ENCODE measurements at places on chromosomes 2 and 18. TPM values are rescaled to one million over a fixed set of nuclear protein-coding genes. Genes with fewer than 3 reads are reported as not detected.

GRCh38 chr2:141911485-141912066 lies 219.2 kb downstream of the LRP1B start:
- no peak for ATAC-seq

The MEP1B gene
- total RNA-seq, result not detected

GRCh38 chr2:178296394-178297090 lies 102.2 kb downstream of the OSBPL6 start:
- ATAC-seq, result no peak

- no peak for ATAC-seq
These were observed 120.8 kb upstream of the TMEM18 start for GRCh38 chr2:797993-798392.

The ASAP2 gene
- 24.9 TPM for total RNA-seq

The UPP2 gene
- 0.35 TPM for total RNA-seq

The SRD5A2 gene
- total RNA-seq, result not detected

The TRIM43 gene
- total RNA-seq, result not detected

DNA sequence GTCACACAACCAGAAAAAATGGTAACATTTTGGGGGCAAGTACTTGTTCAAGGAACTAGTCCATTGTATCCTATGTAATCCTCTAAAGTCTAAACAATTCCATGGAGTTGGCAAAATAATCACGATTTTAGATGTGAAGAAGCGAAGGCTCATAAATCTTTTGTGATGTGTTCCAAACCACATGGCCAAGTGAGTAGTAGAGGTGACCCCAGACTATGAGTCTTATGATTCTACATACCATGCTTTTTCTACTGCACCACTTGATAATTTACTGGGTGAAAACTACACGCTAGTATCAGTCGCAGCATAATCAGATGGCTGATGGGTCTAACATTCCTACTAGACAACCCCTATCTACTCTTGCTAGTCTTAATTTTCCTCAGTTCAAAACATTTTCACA lies 371.4 kb downstream of the OSR1 start:
- no peak for ATAC-seq

GRCh38 chr2:158619496-158619895 lies 162.7 kb downstream of the PKP4 start:
- ATAC-seq, result no peak

The SPDYA gene
- total RNA-seq, result 1.6 TPM

GRCh38 chr2:227477291-227477690 lies 5.3 kb downstream of the AGFG1 start:
- no peak for ATAC-seq

The ADAM17 gene
- total RNA-seq, result 17.6 TPM

GRCh38 chr2:217946051-217946450 lies 56.7 kb downstream of the TNS1 start:
- ATAC-seq, result no peak

GRCh38 chr2:222272446-222273015 lies 26.3 kb downstream of the PAX3 start:
- ATAC-seq, result no peak

The PAIP2B gene
- total RNA-seq, result 19.3 TPM

The FAM110C gene
- 4.8 TPM for total RNA-seq

GRCh38 chr2:73285159-73285739 lies 971 bp upstream of the FBXO41 start:
- peak; percentile 42 for ATAC-seq

DNA sequence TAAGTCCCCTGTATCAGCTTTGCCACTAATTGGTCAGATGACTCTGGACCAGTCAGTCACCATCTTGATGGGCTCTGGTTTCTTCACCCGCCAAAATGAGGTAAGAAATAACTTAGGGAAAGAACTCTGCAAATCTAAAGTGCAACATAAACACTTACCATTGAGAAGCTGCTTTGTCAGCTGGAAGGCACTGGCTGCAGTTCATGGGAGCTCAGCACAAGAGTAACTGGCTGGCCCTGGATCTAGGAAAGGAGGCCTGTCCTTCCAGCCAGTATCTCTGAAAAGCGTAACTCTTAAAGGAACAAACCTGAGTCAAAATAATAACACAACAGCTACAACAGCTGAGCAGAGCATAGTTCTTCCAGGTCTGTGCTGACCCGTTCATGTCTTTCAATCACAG lies 123.9 kb downstream of the CACNB4 start:
- ATAC-seq, result no peak

DNA sequence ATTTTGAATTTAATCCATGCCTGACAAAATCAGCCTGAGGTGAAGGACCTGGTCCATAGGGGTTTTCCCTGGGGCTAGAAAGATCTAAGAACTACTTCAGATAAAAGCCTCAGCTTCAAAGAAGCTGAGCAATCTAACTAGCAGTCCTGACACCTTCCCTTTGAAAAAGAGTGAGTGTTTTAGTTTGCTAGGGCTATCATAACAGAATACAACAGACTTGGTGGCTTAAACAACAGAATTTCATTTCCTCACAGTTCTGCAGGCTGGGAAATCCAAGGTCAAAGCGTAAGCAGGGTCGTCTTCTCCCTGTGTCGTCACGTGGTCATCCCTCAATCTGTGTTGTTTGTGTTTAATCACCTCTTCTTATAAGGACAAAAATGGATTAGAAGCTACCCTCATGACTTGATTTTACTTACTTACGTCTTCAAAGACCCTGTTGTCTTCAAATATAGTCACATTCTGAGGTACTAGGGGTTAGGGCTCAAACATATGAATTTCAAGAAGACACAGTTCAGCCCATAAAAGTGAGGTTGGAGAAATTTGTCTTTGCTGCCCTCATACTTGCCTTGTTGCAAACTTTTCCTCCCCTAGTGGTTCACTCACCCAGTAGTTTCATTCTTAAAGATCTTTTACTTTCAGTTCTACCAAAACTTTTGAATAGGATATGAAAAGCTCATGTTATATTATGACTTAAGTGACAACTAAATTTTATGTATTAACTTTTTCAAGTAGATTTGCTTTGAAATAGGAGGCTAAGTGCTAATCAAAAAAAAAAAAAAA lies 673.8 kb downstream of the ARHGAP15 start:
- ATAC-seq, result no peak

DNA sequence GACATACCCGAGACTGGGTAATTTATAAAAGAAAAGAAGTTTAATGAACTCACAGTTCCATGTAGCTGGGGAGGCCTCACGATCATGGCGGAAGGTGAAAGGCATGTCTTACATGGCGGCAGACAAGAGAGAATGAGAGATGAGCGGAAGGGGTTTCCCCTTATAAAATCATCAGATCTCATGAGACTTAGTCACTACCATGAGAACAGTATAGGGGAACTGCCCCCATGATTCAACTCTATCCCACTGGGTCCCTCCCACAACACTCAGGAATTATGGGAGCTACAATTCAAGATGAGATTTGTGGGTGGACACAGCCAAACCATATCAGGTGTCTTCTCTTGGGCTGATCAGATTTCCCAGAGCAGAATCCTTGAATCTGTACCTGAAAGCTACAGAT lies 617.3 kb upstream of the ID2 start:
- ATAC-seq, result no peak

GRCh38 chr2:61943251-61943650 lies 37.8 kb downstream of the COMMD1 start:
- no peak for ATAC-seq

- no peak for ATAC-seq
These were observed 112.5 kb downstream of the MAP3K20 start for GRCh38 chr2:173187941-173188788.

GRCh38 chr2:236857781-236858180 lies 227.9 kb upstream of the COPS8 start:
- no peak for ATAC-seq

DNA sequence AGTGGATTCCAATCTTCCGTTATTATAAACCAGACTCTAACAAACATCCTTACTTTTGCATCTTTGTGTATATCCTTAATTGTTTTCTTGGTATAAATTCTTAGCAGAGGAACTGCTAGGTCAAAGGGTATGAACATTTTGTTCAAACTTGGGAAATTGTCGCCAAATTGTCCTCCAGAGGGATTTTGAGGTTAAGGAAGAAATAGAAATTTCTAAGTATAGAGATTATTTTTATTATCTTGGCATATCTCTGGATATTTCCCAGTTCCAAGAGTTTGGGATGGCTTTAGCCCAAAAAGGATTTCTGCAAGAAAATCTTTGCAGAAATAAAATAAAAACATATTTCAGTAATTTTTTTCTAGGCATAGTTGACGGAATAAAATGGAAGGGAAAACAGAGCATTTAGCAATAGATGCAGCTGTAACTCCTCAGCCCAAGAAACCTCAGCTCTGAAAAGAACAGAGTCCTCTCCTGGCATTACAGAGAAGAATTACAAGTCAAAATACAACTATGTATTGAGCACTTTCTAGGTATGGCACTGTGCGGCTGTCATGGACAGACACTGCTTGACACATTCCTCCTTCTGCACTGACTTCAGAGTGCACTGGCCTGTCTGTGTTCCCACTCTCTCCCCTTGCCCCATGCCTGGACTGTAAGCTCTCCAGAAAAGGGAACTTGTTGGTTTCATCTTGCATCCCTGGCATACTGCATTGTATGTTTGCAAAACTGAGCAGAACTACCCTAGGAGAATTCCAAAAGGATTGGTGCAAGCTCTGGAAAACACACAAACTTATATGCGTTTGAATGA lies 117.3 kb upstream of the STON1 start:
- peak; percentile 40 for ATAC-seq

The PARD3B gene
- 40.7 TPM for total RNA-seq

- ATAC-seq, result peak; percentile 27
These were observed 785 bp downstream of the CLASP1 start for GRCh38 chr2:121648206-121649148.
